ENCODE measurements at places on chromosomes 6 and 20.
A peak's percentile ranks its signal among the peaks of the same experiment; 100 is the strongest.

DNA sequence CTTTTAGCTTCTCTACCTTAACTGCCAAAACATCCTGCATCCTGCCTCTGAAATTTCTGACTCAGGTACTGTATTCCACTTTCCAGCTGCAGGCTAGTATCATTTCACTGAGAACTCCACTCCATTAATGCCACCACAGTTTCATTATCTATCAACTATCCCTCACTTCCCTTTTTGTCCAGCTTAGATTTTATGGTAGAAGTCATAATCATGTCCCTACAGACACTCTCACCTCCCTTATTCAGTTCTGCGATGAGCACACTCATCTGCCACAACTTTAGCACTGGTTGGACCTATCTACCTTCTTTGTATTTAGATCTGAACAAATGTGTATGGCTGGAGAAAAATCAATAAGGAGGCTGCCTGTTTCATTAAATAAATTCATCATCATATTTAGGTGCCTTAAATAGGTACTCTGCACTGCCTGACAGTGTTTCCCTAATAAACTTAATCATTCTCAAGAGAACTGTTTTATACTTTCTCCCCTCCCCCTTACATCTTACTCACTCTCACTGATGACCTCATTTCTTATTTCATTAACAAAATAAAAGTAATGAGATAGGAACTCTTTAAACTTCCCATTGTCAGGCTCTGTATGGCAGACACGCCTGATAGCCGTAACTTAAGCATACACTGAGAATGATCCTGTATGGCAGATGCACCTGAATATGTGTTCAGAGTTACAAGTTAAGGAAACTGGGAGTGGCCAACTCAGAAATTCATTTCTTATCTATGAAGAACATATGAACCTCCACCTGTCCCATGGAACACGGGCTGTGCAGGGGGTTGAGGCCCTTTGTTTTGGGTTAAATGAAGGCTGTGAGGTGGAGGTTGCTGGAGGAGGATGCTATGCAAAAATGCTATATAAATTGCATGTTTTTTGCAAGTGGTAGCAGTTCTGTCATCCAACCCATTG, 95.3 kb upstream of the MAN1A1 start:
- no peak for DNase-seq

- DNase-seq, result no peak
These were observed 475.9 kb upstream of the MARCKS start for GRCh38 chr6:113381232-113381631.

GRCh38 chr6:137001299-137001976, 43.3 kb downstream of the IL20RA start:
- DNase-seq, result no peak

GRCh38 chr20:34755367-34755766, 51.2 kb downstream of the TP53INP2 start:
- DNase-seq, result no peak

DNA sequence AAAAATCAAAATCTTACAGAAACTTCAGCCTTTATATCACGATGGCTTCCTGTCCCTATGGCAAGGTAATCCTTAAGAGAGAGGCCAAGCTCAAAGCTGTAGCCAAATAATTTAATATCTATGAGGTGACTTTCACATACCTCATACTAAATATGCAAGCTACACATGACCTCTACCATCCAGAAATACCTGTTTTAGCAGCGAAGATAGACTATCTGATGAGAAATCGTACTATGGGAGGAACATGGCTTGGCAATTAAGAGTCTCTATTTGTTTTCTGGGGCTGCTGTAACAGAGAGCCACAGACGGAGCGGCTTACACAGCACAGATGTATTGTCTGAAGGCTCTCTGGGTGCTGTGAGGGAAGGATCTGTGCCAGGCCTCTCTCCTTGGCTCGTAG, 31.0 kb upstream of the SALL4 start:
- no peak for DNase-seq

GRCh38 chr6:1613688-1614447, 4.2 kb downstream of the FOXC1 start:
- no peak for DNase-seq

DNA sequence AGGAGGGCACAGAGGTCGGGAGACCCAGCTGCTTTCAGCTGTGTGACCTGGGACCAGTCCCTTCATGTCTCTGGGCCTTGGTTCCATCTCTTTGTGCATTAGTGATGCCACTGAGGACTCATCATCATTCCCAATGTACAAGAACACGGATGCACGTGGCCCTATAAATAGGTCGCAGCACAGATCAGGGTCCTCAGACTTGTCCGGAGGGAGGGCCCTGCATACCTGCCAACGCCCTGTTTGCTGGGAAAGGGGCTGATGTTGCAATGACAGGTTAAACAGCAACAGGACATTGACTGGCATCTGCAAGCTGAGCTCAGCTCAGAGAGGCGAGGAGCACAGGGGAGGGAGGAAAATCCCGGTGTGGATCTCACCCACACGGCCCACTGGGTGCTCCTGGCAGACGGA, 21.8 kb downstream of the TGM2 start:
- DNase-seq, result no peak

- DNase-seq, result no peak
These were observed 93.6 kb downstream of the EPHA7 start for GRCh38 chr6:93325761-93326160.

DNA sequence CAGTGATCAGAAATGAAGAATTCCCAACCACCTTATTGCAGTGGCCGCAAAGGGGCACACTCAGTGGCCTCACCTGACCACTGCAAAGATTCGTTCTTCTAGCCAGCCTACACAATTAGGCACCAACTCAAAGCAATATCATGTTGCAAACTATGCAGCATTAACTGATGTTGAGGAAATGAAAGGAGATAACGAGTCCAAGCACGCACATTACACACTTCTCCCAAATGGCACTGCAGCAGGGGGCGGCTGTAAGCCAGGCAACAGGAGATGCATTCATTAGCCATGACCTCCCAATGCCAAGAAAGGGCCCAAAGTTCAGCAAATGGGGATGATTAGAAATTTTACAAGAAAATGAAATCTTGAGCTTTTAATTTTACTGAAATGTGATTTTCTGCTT, 39.3 kb downstream of the ATXN1 start:
- DNase-seq, result no peak

GRCh38 chr20:19768325-19768842, 10.3 kb downstream of the RIN2 start:
- DNase-seq, result no peak

DNA sequence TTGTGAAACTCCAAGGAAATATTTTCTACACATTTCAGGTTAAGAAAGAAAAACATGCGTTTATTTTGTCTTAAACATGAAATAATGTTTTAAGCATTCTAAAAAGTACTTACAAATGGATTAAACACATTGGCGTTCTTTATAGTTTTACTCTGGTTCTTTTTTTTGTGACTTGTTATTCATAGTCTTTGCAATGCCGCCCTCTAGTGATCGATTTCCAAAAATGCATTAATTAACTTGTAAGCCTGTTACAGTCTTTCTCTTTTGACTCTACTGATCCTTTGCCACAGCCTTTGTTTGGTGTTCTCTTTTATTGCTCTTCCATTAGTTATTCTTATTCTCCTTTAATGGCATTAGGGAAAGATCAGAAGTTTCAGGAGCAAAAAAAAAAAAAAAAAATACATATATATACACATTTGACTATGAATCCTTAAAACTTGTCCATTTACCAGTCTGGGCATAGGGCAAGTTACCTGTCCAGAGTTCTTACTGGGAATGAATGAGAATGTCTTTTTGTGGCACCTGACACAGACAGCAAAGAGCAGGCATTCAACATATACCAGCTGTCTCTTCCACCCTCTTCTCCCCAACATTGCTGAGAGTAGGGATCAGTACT, 59.9 kb downstream of the MACROD2 start:
- DNase-seq, result peak; percentile 90

DNA sequence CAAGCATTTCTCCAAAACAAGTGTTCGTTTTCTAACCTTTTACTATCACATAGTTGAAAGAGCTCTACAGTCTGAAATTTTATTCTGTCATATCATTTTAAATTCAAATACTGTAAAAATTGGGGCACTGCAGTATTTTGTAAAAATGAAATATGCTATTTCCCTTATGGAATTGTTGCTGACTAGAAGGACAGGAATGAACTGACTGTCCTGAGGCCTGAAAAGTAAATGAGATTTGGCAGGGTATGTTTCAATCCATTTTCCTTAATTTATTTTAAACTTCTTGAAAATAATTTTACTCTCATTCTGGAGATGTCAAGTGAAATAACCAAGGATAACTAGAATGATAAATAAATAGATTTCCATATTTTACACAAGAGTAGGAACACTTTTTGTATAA, 11.9 kb upstream of the PNRC1 start:
- no peak for DNase-seq
